Epithelial cell of umbilical artery (primary cell): ENCODE measurements at places on chromosomes 16 and 17. TPM values are rescaled to one million over a fixed set of nuclear protein-coding genes. Genes with fewer than 3 reads are reported as not detected.

Gene FOXF1
- total RNA-seq = 0.65 and 1.2 TPM in 2 replicates

Gene CCL3
- total RNA-seq = not detected in 2 replicates

Gene ATP2C2
- not detected in 2 replicates for total RNA-seq

Gene TBC1D3B
- 0.97 and 1.4 TPM in 2 replicates for total RNA-seq

Gene C1QTNF8
- total RNA-seq = not detected in 2 replicates

Gene THAP11
- total RNA-seq = 38.7 and 72.5 TPM in 2 replicates

Gene GPR139
- not detected in 2 replicates for total RNA-seq

Gene PMFBP1
- total RNA-seq = not detected in 2 replicates

Gene TAF1C
- 15.9 and 24.3 TPM in 2 replicates for total RNA-seq

Gene PRR35
- total RNA-seq = under 0.01 TPM in 1 of 2 replicates, not detected in the other

Gene RPTOR
- total RNA-seq = 15.6 and 16.6 TPM in 2 replicates

Gene ATP2A3
- under 0.01 and 1.1 TPM in 2 replicates for total RNA-seq

Gene SGF29
- total RNA-seq = 7.1 TPM in 2 replicates

Gene KRT25
- not detected in 2 replicates for total RNA-seq

Gene SHISA6
- total RNA-seq = not detected in 2 replicates

Gene IGSF6
- total RNA-seq = not detected in 2 replicates

Gene KRT28
- not detected in 2 replicates for total RNA-seq

Gene FBXL16
- total RNA-seq = 0.32 TPM in 1 of 2 replicates, not detected in the other

Gene ZPBP2
- total RNA-seq = not detected in 2 replicates

Gene HSD11B2
- 0.65 TPM in 1 of 2 replicates, not detected in the other for total RNA-seq

Gene ARL5C
- not detected in 2 replicates for total RNA-seq

Gene CACNG1
- total RNA-seq = not detected in 2 replicates

Gene EXOSC6
- total RNA-seq = 30.9 and 33.3 TPM in 2 replicates

Gene KCNG4
- not detected in 2 replicates for total RNA-seq

Gene ZP2
- not detected in 2 replicates for total RNA-seq

Gene OVCA2
- 85.9 and 119 TPM in 2 replicates for total RNA-seq

Gene SRP68
- total RNA-seq = 29.9 and 32.8 TPM in 2 replicates

Gene PKMYT1
- total RNA-seq = 7.9 and 8.1 TPM in 2 replicates

Gene SPATA32
- total RNA-seq = not detected in 2 replicates

Gene CLEC3A
- not detected in 2 replicates for total RNA-seq

Gene ASPHD1
- total RNA-seq = 1.2 and 3.6 TPM in 2 replicates

Gene SMIM36
- total RNA-seq = not detected in 2 replicates

Gene MYH8
- not detected in 2 replicates for total RNA-seq

Gene PALB2
- total RNA-seq = 7.1 and 7.6 TPM in 2 replicates

Gene SLC16A6
- total RNA-seq = 0.91 and 0.97 TPM in 2 replicates

Gene KRT12
- total RNA-seq = not detected in 2 replicates

Gene PLXDC1
- total RNA-seq = not detected in 2 replicates

Gene NOTUM
- total RNA-seq = not detected in 2 replicates

Gene TMEM11
- total RNA-seq = 17.2 and 24.4 TPM in 2 replicates

Gene CBX2
- total RNA-seq = 8.2 and 8.8 TPM in 2 replicates

Gene CKLF
- total RNA-seq = 118 and 121 TPM in 2 replicates

Gene ERAL1
- 37.4 and 48.2 TPM in 2 replicates for total RNA-seq

Gene KRTAP1-4
- not detected in 2 replicates for total RNA-seq

Gene RHBDF1
- total RNA-seq = 16.6 and 19.5 TPM in 2 replicates

Gene NPIPB8
- total RNA-seq = not detected in 2 replicates
